Fibroblast of skin of left biceps (primary cell): ENCODE measurements at places on chromosomes 6 and 20.
A peak's percentile ranks its signal among the peaks of the same experiment; 100 is the strongest.

GRCh38 chr20:10007747-10008146 lies 27.0 kb upstream of the ANKEF1 start:
- DNase-seq = no peak

- DNase-seq = no peak
Observed at GRCh38 chr20:62284448-62284847, 18.3 kb upstream of the ADRM1 start.

DNA sequence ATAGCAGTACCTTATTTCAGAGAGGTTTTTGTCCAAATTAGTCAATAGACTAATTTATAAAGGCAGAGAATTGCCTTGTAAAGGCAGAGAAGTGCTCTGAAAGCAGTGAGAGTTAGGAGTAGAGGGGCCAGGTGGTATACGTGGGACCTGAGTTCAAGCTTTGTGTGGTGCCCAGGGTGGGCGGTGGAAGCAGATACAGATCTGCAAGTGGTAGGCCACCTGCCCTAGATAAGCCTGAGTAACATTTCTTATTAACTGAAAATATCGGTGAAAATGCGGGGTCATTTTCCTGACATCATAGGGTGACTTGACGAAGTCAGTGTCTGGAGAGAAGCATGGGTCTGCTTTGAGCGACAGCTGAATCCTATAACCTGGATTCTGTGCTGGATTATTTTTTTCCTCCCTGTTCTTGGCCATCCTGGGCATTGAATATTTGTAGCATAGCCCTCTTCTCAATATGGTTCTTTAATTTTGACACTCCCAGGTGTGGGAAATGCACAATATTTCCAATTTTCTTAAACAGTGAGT lies 62.2 kb upstream of the SUPT3H start:
- DNase-seq = no peak

DNA sequence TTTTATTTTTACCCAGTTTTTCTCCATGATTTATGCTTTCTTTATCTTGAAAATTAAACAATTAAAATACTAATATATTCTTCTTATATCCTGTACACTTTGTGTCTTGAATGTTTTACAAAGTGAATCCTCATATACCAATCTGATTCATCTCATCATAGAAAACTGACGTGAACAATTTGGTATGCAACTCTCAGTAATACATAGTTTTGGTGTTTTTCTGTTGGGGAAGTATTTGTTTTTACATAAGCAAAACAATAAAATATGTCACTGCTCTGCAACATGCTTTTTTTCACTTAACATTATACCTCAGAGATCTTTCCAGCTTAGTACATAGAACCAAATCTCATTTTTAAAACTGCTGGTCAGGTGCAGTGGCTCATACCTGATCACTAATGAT lies 14.7 kb downstream of the DNAAF9 start:
- DNase-seq = no peak

DNA sequence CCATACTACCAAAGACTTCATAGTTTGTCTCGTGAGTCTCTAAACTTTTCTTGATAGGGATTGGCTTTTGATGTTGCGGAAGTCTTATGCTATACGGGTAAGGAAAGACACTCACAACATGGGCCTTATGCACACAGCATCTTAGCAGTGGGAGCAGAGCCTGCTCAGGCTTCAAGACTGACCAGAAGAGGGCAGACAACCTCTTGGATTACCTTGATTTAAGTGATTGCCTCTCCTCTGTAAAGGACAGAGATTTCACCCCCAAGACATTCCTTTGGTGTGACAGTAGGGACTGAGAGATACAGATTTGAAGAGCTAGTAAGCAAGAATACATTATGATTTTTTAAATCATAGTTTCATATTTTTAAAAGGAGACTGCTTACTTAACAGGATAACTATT lies 71.0 kb upstream of the SAMD3 start:
- peak; percentile 42 for DNase-seq

DNA sequence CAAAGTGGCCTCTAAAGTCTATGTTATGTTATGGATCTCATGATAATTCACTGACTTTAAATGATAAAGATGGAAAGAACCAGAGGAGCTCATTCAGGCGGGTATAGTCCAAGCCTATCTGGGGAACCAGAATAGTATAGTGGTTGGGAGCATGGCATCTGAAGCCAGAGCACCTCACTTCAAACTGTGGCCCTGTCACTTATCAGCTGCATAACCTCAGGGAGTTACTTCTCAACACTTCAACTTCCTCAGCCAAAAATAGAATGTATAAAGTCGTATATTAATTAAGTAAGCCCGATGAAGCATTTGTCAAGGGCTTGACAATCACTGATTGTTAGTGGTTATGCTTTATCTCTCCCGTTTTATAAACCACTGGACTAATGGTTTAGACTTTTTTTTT lies 112.7 kb downstream of the RTN4IP1 start:
- no peak for DNase-seq

GRCh38 chr20:5191829-5192569 lies 65.2 kb downstream of the CDS2 start:
- peak; percentile 30 for DNase-seq

DNA sequence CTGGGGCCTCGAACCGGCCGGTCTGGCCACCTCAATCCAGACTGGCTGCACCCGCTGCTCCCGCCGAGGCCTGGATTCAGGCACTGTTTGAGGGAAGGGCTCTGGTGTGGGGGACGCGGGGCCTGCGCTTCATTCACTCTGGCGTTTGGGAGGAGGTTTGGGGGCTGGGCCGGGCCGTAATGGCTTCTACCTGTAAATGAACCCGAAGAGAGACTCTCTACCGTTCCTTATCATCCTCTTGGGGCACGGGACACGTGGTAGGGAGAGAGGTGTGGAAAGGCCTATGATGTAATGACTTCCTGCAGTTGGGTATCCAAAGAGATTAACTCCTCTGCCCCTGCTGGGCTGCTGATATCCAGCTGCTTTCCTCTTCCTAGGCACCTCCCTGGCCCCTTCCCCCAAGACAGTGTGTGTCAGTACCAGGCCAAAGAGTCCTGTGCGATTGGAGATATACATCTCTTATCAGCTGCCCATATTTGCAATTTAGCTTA lies 1.8 kb downstream of the FOXO3 start:
- no peak for DNase-seq

DNA sequence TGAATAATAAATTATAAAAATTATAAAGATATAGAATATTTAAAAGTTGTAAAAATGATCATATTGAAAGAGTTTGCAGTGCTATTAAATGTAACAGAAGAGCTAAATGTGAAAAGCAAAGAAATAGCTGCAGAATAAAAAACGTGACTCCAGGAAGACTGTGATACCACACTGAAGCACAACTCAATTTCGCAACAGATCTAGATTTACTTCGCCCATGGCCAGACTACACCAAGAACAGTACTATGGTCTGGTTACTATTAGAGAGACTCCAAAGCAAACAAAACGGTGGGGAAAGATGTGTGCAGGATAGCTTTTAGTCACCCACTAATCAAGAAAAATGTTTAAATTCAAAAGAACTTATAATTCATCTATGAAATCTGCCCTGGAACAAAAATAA lies 1.9 kb downstream of the CHD6 start:
- no peak for DNase-seq

DNA sequence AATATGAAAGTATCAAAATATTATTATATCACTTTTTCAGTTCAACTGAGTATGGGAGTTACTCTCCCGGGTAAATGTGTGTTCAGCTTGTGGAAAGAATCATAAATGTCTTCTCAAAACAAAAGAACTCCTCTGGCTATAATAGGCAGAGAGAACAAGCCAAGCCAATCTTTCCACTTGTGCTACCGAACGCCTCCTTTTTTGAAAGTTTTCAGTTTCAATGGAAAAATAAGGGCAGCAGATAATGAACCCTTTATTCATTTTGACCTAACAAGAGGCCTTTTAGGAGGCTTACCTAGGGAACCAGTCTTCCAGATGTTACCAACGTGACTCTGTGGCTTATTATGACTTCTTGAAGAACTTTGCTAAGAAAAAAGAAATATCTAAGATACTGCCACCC lies 67.5 kb downstream of the PDE7B start:
- no peak for DNase-seq

DNA sequence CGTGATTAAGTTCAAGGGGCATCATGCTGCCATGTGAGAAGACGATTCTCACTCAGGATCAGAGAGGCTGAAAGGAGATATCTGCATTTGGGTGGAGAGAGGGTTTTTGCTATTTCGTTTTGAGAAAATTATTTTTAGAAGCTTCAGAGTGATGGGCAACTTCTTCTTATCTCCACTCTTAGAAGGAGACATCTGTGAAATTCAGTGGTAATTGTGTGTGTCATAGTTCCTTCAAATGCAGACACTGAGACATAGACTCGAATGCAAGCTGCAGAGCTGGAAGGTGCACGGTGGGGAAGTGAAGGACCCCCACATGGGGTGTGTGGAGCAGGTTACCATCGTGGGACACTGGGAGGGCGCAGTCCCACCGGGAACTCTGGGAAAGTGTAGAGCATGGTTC lies 116.8 kb downstream of the PRND start:
- DNase-seq = no peak

- DNase-seq = no peak
Observed at GRCh38 chr6:168017629-168018028, 20.2 kb downstream of the KIF25 start.

- no peak for DNase-seq
Observed at GRCh38 chr6:6319952-6320811, at the start of gene F13A1. TSS of gene F13A1 (minus strand) at chr6:6320662. CDS start at chr6:6318664, 1,998 bp downstream.

DNA sequence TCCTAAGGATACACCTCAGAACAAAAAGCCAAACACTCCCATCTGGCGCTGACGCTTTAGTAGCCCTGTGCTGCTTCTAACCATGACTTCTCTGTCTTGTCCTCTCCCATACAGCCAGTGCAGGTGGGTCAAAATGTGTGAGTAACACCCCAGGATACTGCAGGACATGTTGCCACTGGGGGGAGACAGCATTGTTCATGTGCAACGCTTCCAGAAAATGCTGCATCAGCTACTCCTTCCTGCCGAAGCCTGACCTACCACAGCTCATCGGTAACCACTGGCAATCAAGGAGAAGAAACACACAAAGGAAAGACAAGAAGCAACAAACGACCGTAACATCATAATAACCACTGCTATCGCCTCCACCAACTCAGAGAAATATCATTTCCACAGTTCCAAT lies 1.4 kb downstream of the DEFB132 start:
- no peak for DNase-seq

DNA sequence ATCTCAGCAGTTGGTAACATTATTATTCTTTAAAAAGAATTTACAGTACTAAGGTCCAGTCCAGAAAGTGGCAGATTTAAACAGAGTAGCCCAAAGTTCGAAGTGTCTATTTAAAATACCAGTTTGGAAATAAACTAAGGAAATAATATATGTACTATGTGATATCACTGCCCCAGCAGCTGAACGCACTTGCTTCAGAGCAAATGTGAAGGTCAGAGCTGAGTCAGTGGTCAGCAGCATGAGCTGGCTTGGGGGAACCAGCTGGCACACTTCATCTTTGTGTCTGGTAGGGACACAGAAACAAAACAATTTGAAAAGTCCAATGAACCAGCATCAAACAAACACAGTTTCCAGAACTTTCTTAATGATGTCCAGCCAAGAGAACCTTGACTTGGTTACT lies 15.4 kb downstream of the TMEM14B start:
- DNase-seq = no peak

DNA sequence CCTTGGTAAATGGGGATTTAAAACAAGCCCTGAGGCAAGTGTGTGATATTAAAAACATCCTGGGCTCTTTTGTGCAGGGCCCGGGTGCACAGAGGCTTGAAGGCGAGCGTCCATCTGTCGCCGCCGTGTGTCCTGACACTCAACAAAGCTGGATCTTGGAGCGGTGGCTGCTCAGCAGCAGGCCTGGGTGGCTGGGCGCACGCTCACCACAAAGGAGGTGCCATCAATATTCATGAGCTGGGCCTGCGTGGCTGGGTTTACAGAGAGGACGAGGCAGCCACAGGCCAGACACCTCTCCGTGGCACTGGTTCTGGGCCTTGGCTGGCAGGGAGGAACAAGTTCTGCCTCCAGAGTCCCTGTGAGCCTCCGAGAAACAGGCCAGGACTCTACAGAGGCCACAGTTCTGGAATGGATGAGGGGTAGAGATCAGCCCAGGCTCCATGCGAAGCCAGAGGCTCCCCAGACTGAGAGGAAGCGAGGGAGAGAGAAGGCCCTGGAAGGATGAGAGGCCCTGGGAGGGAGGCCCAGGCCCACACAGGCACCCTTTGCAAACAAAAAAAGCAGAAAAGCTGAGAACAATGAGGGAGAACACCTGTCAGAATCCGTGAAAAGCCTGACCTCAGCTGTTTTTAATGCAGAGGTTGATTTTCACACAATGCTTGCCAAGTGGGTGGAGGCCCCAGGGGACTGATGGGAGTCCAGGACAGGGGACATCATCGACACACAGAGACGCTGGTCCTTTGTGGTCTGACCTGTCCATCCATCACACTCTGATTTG lies 21.9 kb downstream of the BHLHE23 start:
- DNase-seq = no peak

- DNase-seq = no peak
Observed at GRCh38 chr20:20303742-20304141, 64.2 kb upstream of the INSM1 start.

DNA sequence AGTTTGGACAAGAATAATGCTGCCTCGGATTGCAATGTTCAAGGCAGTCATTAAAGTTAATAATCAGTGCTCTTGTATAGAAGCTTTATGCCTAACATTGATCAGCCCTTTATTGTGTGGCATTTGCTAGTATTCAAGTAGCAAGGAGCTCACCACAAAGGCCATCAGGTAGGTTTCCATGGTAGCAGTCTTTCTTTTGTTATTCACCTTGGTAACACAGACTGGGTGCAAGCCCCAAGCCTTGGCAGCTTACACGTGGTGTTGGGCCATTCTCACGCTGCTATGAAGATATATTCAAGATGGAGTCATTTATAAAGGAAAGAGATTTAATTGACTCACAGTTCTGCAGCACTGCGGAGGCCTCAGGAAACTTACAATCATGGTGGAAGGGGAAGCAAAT lies 149.3 kb downstream of the ADAT2 start:
- DNase-seq = no peak

DNA sequence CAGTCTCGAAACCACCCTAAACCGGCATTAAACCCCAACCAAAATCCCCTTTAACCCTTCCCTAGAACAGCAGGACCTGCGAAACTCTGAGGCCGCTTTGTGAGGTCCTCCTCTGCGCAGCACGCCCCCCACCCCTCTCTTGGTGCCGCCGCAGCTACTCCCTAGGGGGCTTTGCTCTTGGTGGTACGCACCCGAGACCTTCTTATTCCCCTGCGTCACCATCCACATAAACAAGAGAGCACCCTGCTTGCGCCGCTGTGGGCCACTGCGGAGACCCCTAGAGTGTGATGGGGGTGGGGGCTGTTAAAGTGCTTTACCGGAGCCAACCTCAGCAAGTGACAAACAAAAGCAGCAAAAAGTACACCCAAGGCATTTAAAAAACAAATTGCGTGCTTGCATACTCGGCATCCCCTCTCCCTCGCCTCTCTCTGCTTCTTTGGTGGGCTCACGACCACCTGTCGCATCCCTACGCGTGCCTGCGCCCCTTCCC lies 502 bp upstream of the GNAS start:
- no peak for DNase-seq
